ENCODE measurements at places on chromosomes 2 and 18.

- DNase-seq: no peak
Observed at GRCh38 chr2:20672201-20672951, 5.4 kb downstream of the GDF7 start.

DNA sequence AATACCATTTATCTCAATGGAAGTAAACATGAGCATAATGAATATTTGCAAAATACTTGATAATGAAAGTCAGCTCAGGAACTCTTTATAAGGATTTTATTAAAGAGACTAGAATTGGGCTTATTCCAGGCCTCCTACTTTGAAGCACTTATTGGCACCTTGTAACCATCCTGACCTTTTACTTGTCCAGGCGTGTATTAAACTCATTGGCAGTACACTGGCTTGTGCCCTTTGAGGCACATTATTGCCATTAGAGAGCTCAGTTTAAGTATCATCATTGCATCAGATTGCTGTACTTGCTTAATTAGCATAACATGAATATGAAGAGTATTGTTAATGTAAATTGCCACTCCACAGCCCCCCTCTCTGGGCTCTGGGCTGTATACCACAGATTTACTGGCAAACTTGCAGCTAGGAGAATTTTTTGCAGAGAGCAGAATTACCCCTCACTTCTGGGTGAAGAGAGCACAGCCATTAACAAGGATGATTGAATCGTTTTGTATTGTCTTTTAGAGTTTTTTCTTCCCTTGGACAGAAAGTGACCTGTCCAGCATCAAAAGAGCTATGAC lies 72.5 kb downstream of the XIRP2 start:
- no peak for DNase-seq

- no peak for DNase-seq
Observed at GRCh38 chr2:12755384-12755783, 38.6 kb downstream of the TRIB2 start.

DNA sequence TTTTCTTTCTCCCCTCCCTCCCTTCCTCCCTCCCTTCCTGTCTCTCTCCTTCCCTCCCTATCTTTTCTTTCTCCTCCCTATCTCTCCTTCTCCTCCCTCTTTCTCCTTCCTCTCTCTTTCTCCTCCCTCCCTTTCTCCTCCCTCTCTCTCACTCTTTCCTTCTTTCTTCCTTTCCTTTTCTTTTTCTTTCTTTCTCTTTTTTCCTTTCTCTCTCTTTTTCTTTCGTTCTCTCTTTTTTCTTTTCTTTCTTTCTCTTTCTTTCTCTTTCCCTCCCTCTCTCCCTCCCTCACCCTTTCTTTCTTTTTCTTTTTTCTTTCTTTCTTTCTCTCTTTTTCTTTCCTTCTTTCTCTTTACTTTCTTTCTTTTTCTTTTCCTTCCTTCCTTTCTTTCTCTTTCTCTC lies 169.7 kb upstream of the LINC00305 start:
- no peak for DNase-seq

- DNase-seq: no peak
Observed at GRCh38 chr2:152481881-152482583, 147.1 kb downstream of the FMNL2 start.

GRCh38 chr2:96577501-96577900 lies 40.9 kb downstream of the ARID5A start:
- no peak for DNase-seq

GRCh38 chr2:215409331-215410127 lies 26.3 kb downstream of the FN1 start:
- no peak for DNase-seq

- DNase-seq: no peak
Observed at GRCh38 chr18:43081396-43081795, 34.1 kb downstream of the RIT2 start.

DNA sequence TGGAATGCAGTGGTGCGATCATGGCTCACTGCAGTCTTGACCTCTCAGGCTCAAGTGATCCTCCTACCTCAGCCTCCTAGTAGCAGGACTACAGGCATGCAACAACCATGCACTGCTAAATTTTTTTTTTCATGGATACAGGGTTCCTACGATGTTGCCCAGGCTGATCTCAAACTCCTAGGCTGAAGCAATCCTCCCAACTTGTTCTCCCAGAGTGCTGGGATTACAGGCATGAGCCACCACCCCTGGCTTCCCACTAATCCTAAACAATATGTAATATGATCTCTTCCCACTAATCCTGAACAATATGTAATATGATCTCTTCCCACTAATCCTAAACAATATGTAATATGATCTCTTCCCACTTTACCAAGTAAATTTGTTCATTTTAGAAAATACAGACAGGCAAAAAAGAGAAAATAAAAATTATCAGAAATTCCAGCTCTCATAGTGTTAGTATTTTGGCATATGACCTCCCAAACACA lies 33.7 kb upstream of the C18orf32 start:
- peak; percentile 25 for DNase-seq

GRCh38 chr2:67446491-67446911 lies 49.4 kb downstream of the ETAA1 start:
- DNase-seq: peak; percentile 43

DNA sequence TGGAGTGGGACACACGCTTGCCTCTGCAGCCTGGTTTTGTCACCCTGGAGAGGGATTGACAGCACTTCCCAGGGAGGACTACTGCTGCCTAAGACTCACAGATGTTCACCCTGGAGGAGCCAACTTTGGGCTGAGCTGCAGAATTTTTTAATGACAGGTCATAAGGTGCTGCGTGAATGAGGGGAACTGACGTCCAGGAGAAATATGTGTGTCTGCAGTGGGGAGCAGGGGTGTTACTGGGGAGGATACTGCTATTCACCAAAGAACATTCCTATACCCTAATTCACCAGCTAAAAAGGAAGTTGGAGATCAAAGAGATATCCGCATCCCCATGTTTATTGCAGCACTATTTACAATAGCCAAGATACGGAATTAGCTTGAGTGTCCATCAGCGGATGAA lies 144.4 kb downstream of the MGAT5 start:
- peak; percentile 99 for DNase-seq

DNA sequence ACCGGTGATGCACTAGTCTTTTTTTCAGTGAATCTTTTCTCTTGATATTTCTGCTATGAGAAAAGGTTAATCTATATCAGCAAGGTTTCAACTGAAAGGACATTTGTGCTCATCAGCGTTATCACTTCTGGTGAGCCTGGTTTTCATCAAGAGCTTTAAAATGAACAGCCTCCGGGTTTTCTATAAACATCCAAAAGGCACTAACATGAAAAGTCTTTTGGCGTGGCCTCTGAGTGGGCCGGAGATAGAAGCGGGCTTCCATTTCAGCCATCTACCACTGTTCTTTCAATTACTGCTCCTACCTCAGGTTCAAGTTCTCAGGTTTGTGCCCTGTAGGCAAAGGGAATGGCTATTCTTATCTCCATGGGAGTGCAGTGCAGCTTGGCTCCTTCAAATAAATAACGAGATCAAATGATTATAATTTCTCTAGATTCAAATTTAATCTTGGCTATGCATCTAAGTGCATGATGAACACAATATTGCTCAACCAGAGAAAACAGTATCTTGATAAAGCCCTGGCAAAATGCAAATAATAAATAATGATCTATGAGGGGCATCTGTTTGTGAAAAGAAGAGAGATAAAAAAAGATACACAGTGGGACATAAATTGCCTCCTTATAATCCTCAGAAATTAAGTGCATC lies 314.8 kb downstream of the CDH2 start:
- DNase-seq: no peak

GRCh38 chr2:126717928-126718327 lies 62.0 kb downstream of the GYPC start:
- no peak for DNase-seq

Data from foreskin keratinocyte (primary cell).